ENCODE measurements at places on chromosomes 7 and 10. TPM values are rescaled to one million over a fixed set of nuclear protein-coding genes. Genes with fewer than 3 reads are reported as not detected.

OR6B1 gene
- total RNA-seq = not detected

ZNF37A gene
- 9.5 TPM for total RNA-seq

DIP2C gene
- total RNA-seq = 7.6 TPM

BTBD16 gene
- total RNA-seq = not detected

TAS2R3 gene
- 0.88 TPM for total RNA-seq

MYL10 gene
- 0.50 TPM for total RNA-seq

UBE3C gene
- total RNA-seq = 59.4 TPM

BHLHA15 gene
- total RNA-seq = 1.4 TPM

SHH gene
- total RNA-seq = 0.07 TPM

ZEB1 gene
- total RNA-seq = 0.11 TPM

TWNK gene
- 38.7 TPM for total RNA-seq

HMX3 gene
- total RNA-seq = 0.20 TPM

Data from H9 (cell line).